ENCODE measurements at places on chromosomes 1 and 21.
A peak's percentile ranks its signal among the peaks of the same experiment; 100 is the strongest.

GRCh38 chr1:69272684-69273083 lies 295.0 kb upstream of the LRRC7 start:
- DNase-seq: no peak

DNA sequence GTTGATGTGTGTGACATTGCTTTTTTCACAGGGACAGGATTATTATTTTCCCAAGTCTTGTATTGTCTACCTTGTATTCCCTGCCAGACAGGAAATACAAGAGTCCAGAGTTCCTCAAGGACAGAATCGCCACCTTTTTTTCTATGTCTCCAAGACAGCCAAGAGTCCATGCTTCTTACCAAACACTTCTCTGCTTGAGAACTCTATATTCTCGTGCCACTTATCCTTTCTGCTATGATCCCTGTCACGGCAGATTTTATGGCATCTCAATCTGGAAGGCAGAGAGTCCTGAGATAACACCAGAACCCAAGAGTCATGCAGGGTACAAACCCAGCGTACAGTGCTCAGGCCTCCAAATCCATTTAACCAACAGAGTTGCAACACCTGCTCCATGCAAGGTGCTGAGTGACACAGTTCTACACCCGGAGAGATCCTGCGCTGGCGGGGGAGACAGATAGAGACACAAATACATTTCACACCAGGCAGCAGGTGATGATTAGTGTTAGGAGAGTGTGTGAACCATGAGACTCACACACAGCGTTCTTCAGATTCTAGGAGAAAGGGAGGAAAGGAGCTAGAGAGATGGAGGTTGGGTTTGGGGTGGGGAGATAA lies 107.6 kb downstream of the NAV1 start:
- DNase-seq: no peak

GRCh38 chr1:65881067-65881594 lies 88.4 kb downstream of the PDE4B start:
- peak; percentile 55 for DNase-seq

GRCh38 chr21:39387461-39388037 lies 38.7 kb upstream of the HMGN1 start:
- DNase-seq: no peak

All from GM04503 (cell line).